Activated CD8-positive, alpha-beta memory T cell treated with anti-CD3 and anti-CD28 coated beads for 4 hours (primary cell): ENCODE measurements at places on chromosomes 1 and 21.
A peak's percentile ranks its signal among the peaks of the same experiment; 100 is the strongest.

GRCh38 chr1:25834894-25835293, 15.1 kb downstream of the MTFR1L start:
- DNase-seq = no peak

DNA sequence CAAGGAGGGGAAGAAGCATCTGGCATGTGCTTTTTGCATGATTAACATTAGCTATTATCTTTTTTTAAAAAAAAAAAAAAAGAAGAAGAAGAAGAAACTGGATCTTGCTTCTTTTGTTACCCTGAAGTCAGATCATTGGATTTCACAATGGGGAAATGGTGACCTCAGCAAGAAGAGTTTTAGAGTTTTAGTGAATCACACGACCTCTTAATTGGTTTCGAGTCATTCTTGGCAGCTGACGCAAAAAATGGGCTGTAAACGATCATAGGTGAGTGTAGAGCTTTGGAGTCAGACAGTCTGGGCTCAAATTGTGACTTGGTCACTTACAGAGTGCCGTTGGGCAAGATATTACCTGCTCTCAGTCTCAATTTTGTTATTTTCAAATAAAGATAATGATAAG, 33.3 kb upstream of the PGBD5 start:
- no peak for DNase-seq

DNA sequence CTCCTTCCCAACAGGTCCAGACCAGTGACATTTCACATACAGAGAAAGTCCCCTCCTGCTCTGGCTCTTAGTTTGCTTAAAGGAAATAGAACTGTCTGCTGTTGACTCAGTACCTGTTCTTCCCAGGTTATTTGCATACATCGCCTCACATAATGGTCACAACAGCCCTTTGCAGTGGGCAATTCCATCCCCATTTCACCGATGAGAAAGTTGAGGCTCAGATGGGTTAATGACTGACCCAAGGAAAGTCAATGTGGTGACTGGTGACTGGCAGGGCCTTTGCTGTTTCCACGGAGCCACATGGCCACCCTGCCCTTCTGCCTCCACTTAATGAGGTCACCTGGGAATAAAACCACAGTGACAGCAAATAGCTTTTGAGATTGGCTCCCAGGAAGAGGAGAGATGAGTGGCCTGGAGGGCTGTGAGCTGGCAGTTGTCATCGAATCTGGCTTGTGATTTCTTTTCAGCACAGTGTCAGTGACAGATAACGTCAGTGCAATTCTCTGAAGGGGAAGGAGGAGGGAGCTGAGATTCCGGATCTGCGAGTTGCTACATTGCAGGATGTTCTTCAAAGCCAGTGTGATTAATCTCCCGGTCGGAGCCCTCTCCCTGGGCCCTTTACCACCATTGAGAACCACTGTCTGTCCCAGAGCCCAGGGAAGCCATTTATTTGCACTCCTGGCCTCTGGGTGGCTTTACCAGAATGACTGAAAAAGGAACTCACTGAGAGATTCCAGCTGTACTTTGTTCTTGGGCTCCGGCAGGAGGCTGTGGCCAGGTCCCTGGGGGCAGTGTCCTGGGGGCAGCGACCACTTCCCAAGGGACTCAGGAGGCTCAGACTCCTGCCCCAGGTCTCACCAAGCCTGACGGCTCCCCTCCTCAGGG, 117.2 kb downstream of the CNIH3 start:
- no peak for DNase-seq

GRCh38 chr1:212293579-212293978, 8.4 kb downstream of the PPP2R5A start:
- no peak for DNase-seq

- DNase-seq = no peak
These were observed 262.4 kb downstream of the USP25 start for GRCh38 chr21:15992171-15992570.

- no peak for DNase-seq
These were observed 6.8 kb downstream of the TP73 start for GRCh38 chr1:3659093-3659492.

DNA sequence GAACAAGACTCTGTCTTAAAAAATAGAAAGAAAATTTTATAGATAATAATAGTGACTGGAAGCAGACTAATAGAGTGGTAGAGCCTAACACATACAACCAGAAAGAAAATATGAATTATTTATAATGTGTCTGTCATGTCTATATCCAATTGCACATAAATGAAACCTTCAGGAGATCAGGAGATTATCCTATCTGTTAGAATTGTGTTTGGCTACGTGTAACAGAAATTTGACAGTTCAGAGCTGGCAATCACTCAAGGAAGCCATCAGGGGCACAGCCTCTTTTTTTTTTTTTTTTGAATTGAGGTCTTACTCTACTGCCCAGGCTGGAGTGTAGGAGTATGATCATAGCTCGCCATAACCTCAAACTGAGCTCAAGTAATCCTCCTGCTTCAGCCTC, 157.2 kb downstream of the TGFB2 start:
- DNase-seq = no peak

- no peak for DNase-seq
These were observed 34.5 kb downstream of the PROX1 start for GRCh38 chr1:214022229-214022791.

DNA sequence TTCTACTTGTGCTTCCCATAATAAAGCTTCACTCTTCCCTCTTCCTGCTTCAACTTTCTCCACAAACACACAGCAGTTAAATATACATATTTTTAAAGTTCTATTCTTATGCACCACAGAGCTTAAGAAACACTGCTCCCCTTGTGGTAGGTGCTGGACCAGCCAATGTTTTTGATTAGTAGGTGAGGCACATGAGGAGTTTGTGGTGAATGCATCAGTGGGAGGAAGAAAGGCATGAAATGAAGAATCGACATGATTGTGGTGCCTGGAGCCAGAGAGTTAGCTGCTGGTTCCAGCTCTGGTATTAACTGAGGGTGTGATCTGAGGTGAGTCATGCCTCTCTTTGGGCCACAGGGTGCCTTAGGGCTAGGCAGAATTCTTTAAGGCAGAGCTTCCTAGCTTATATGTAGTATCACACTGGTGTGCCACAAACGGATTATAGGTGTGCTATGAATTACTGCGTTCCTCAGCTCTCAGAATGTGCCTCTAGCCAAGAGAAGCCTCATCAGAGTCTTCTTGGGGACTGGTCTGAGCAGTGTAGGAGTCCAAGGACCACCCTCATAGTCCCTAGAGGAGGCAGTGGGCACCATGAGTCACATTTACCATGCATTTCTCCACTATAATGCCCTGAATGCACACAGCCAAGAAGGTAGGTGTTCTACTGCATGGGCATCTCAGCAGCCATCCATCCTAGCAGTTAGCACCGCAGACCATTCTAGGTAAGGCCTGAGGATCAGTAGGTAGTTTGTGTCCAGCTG, 97.4 kb upstream of the SGIP1 start:
- peak; percentile 23 for DNase-seq
